ENCODE measurements at places on chromosomes 1 and 21. TPM values are rescaled to one million over a fixed set of nuclear protein-coding genes. Genes with fewer than 3 reads are reported as not detected.

GRCh38 chr1:53957194-53957818 is 11.2 kb downstream of the LRRC42 start:
- H3K27me3 ChIP-seq = no peaks in the 10 kb centered on the region
- no peak overlapping the region for H3K27ac ChIP-seq
- H3K4me3 ChIP-seq = no peak overlapping the region
- peaks cover 35% of the 10 kb centered on the region for H3K36me3 ChIP-seq

- no peak for DNase-seq
- no peak overlapping the region for H3K27ac ChIP-seq
- no peak overlapping the region for H3K4me3 ChIP-seq
Observed at GRCh38 chr1:111959436-111959835, 30.0 kb downstream of the KCND3 start.

DNA sequence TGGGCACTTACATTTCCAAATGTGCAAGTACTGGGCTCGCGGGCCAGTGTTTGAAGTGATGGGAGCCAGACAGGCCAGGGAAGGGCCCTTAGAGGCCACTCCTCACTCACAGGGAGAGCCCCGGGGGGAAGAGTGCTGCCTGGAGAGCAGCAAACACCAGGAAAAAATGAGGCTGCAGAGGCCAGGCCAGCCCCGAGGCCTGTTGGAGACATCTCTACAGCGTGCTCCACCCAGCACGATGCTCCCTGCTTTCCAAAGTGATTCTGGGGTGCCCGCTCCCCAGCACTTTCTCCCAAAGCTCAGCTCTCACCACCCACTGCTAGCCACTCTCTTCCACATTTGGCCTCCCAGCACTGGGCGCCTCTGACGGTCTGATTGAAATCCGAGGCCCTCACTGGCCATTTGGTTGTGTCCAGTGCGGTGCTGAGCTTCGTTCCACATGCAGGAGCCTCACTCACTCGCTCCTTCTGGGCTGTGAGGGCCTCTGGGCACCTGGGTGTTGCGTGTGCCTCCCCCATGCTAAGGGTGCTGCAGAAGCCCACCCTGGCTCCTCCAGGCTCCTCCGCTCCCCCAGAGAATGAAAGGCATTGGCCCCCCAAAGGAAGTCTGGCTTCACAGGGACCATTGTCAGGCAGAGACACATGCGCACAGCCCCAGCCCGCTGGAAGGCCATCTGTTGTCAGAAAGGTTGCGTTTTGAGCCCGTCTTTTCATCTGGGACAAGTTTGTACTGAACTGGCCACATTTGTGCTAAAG is 385.4 kb upstream of the VAMP3 start:
- no peaks in the 10 kb centered on the region for H3K36me3 ChIP-seq
- H3K4me3 ChIP-seq = no peak overlapping the region
- no peaks in the 10 kb centered on the region for H3K4me1 ChIP-seq
- DNase-seq = no peak
- H3K27ac ChIP-seq = no peak overlapping the region
- no peaks in the 10 kb centered on the region for H3K27me3 ChIP-seq

GRCh38 chr1:244642988-244643387 is 9.9 kb upstream of the DESI2 start:
- DNase-seq = no peak
- H3K36me3 ChIP-seq = no peaks in the 10 kb centered on the region
- H3K4me1 ChIP-seq = no peaks in the 10 kb centered on the region
- no peak overlapping the region for H3K27ac ChIP-seq

DNA sequence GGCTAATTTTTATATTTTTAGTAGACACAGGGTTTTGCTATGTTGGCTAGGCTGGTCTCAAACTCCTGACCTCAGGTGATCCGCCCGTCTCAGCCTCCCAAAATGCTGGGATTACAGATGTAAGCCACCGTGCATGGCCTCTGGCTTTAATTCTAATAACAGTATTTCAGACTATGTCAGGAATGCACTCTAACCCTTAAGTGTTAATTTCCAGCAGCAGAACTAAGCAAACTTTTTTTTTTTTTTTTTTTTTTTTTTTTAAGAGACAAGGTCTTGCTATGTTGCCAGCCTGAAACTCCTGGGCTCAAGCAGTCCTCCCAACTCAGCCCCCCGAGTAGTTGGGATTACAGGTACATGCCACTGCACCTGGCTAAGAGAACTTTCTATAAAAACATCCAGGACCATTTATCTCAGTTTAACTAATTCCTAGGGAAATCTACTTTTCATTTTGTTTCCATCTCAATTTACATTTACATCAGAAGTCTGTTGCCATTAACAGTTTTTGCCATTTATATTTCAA is 6.5 kb downstream of the DCAF8 start:
- no peak overlapping the region for H3K27ac ChIP-seq
- peaks cover 6% of the 10 kb centered on the region for H3K4me1 ChIP-seq
- DNase-seq = no peak

DNA sequence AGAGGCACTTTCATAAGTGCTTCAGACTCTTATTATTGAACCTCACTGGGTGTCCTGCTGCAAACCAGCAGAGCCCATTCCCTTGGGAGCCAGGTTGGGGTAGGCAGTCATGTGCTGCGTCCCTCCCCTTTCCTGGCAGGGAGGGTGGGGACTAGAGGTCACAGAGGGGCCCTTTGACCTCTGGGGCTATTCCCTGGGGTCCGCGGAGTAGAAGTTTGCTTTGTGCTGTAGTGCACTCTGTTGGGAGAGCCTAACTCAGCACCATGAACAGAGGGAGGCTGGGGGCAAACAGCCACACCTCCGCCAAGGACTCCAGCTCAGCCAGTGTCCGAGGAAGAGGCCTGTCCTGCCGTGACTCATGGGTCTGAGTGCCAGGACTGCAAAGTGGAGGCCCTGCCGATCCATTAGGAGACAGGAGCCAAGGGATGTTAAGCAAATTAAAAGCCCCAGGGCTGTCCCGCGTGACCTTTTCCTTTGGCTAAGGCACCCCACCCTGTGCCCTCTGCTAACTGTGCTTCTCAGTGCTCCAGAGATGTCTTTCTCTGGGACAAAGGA is 3.0 kb upstream of the IGSF21 start:
- no peak overlapping the region for H3K27ac ChIP-seq
- H3K36me3 ChIP-seq = no peaks in the 10 kb centered on the region
- H3K27me3 ChIP-seq = peaks cover 39% of the 10 kb centered on the region
- no peak overlapping the region for H3K4me3 ChIP-seq

DNA sequence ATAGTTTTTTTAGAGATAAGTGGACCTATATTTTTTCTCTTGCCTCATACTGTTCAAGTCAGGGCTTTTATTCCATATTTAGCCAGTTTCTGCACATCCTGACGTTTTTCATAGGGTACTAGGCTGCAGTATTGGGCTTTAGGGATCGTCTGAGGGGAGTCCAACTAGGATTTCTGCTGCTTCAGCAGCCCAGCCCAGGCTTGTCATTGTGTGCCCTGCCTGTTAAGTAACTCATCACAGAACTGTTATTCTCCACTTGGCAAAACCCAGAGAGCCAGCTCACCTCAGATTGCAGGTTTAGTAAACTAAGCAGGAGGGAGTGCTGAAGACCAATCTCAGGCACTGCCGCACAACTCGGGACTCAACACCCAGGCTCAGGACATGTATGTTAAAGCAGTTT is 2.8 kb downstream of the GALNT2 start:
- H3K36me3 ChIP-seq = no peaks in the 10 kb centered on the region
- peaks cover 31% of the 10 kb centered on the region for H3K4me1 ChIP-seq
- H3K27me3 ChIP-seq = no peaks in the 10 kb centered on the region
- H3K27ac ChIP-seq = no peak overlapping the region

GRCh38 chr1:203172184-203173010 is 3.2 kb downstream of the MYBPH start:
- H3K4me3 ChIP-seq = no peak overlapping the region
- peaks cover 30% of the 10 kb centered on the region for H3K4me1 ChIP-seq
- no peak overlapping the region for H3K27ac ChIP-seq
- no peaks in the 10 kb centered on the region for H3K27me3 ChIP-seq

- H3K4me1 ChIP-seq = no peaks in the 10 kb centered on the region
- H3K4me3 ChIP-seq = no peak overlapping the region
- DNase-seq = no peak
- no peak overlapping the region for H3K27ac ChIP-seq
- no peaks in the 10 kb centered on the region for H3K36me3 ChIP-seq
- no peaks in the 10 kb centered on the region for H3K27me3 ChIP-seq
Observed at GRCh38 chr1:215786997-215787396, 219.9 kb downstream of the KCTD3 start.

DNA sequence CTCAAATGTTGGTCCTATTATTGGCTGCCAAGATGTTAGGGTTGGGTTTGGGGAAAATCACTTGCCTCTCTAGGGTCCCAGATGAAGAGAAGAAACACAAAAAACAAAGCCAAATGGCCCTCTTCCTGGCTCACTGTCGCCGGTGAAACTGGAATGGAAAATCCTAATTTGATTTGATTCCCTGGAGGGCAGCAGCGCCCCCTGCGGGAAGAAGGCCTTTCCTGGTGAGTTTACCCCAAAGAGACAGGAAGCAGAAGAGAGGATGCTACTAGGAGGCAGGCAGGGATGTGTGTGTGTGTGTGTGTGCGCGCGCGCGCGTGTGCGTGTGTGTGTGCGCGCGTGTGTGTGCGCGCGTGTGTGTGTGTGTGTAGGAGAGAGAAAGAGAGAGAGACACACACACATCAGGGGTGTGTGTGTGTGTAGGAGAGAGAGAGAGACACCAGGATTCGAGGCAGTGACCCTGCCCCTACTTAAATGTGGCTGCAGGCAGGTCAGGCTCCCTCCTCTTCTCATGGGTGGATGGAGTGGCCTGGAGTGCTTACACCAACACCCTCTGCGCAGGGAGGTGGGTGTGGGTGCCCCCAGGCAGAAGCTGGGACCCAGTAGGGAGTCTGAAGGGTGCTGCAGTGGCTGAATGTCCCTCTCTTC is 3.1 kb upstream of the SELENON start:
- H3K27me3 ChIP-seq = no peaks in the 10 kb centered on the region
- no peaks in the 10 kb centered on the region for H3K36me3 ChIP-seq
- H3K4me1 ChIP-seq = peaks cover 16% of the 10 kb centered on the region
- H3K27ac ChIP-seq = no peak overlapping the region

DNA sequence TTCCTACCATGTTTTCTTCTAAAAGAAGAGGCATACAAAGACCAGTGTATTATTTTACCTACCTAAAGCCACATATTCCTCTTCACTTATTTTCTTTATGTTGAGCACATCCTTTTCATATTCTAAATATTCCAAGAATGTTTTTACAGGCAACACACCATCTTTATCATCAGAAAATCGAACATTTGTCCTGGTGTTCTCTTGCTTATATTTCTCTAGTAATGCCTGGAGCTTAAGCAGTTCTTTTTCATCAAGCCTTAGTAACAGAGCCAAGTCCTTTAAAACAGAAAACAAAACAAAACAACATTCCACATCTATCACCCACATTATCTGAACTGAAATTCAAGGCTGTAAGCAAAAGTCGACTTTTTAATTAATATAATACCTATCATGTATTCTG is 88.7 kb downstream of the IARS2 start:
- H3K4me1 ChIP-seq = no peaks in the 10 kb centered on the region
- DNase-seq = no peak
- no peak overlapping the region for H3K27ac ChIP-seq

GRCh38 chr1:157025856-157026255 is 19.7 kb downstream of the ARHGEF11 start:
- no peaks in the 10 kb centered on the region for H3K4me1 ChIP-seq
- no peak for DNase-seq
- no peak overlapping the region for H3K27ac ChIP-seq
- no peak overlapping the region for H3K4me3 ChIP-seq

DNA sequence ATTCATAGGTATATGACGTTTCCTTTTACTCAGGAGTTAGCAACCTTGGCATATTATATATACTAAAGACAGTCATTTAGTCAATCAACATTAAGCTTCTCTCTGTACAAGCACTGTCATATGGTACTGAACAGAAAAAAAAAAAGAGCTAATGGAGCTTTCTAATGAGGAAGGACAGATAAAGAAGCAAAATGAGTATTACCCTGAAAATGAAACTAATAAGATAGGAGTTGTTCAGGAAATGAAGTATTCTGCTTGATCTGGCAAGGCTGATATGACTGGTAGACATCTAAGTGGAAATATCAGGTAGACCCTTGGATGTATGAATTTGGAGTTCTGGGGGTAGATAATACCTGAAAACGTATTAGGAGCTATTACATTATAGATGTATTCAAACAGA is 4.3 kb upstream of the IKBKE start:
- H3K36me3 ChIP-seq = peaks cover 25% of the 10 kb centered on the region
- no peak overlapping the region for H3K27ac ChIP-seq
- no peak overlapping the region for H3K4me3 ChIP-seq
- no peak for DNase-seq
- no peaks in the 10 kb centered on the region for H3K27me3 ChIP-seq

DNA sequence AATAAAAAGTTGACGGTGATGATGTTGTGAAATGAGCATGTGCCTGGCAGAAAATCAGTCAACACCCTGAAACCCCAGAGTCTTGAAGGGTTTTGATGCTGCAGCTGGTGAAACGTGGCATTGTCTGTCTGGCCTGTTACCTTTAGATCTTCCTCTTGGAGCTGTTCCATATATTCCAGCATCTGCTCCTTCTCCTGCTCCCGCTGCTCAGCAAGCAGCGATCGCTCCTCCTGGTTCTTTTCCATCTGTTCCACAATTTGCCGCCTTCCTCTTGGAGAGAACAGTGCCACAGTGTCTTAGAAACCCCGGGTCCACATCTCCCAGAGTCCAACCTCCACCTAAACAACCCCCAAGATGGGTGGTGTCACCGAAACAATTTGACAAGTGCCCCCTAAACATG is 15.7 kb downstream of the CFAP45 start:
- peaks cover 68% of the 10 kb centered on the region for H3K4me1 ChIP-seq
- H3K27ac ChIP-seq = no peak overlapping the region
- DNase-seq = no peak
- no peaks in the 10 kb centered on the region for H3K36me3 ChIP-seq
- H3K4me3 ChIP-seq = no peak overlapping the region

GRCh38 chr1:214540324-214540723 is 11.1 kb downstream of the PTPN14 start:
- H3K4me1 ChIP-seq = no peaks in the 10 kb centered on the region
- no peaks in the 10 kb centered on the region for H3K27me3 ChIP-seq
- H3K27ac ChIP-seq = no peak overlapping the region
- DNase-seq = no peak
- no peaks in the 10 kb centered on the region for H3K36me3 ChIP-seq
- no peak overlapping the region for H3K4me3 ChIP-seq

Gene LRRC38
- polyA plus RNA-seq = not detected

Gene CYP4A22
- polyA plus RNA-seq = not detected

Gene IL10
- 68.1 TPM for polyA plus RNA-seq

Gene CDC42
- polyA plus RNA-seq = 606 TPM

Gene AQP10
- polyA plus RNA-seq = 0.09 TPM

Gene LAMC2
- polyA plus RNA-seq = not detected

Gene EDN2
- polyA plus RNA-seq = not detected

Gene TRABD2B
- polyA plus RNA-seq = not detected

Gene MYOG
- not detected for polyA plus RNA-seq

Gene STX12
- polyA plus RNA-seq = 24.3 TPM

Gene SLC6A17
- polyA plus RNA-seq = not detected

All from CD14-positive monocyte (primary cell).